ENCODE measurements at places on chromosomes 16 and 17.

GRCh38 chr17:12341328-12341727 is 320.7 kb downstream of the MAP2K4 start:
- no peak for DNase-seq

DNA sequence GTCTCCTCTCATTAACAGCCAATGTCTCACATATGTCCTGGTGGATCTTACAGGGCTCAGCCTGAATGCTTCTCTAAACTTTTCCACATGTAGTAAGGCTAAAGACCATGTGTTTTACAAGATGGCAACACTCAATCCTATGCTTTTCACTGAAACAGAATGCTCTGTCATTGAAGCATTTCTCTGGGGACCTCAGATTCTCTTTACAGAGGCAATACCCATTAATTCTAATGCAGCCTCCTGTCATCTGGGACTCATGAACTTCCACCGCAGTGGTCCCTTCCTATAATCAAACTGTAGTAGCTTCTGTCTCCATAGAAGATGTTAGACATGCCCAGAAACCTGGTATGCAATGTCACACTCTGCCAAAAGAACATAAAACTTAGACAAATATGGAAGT is 926.6 kb upstream of the RBFOX1 start:
- DNase-seq = no peak

- no peak for DNase-seq
Observed at GRCh38 chr17:51050291-51051033, 70.2 kb downstream of the SPAG9 start.

- no peak for DNase-seq
Observed at GRCh38 chr17:28509789-28510188, 3.6 kb downstream of the FOXN1 start.

DNA sequence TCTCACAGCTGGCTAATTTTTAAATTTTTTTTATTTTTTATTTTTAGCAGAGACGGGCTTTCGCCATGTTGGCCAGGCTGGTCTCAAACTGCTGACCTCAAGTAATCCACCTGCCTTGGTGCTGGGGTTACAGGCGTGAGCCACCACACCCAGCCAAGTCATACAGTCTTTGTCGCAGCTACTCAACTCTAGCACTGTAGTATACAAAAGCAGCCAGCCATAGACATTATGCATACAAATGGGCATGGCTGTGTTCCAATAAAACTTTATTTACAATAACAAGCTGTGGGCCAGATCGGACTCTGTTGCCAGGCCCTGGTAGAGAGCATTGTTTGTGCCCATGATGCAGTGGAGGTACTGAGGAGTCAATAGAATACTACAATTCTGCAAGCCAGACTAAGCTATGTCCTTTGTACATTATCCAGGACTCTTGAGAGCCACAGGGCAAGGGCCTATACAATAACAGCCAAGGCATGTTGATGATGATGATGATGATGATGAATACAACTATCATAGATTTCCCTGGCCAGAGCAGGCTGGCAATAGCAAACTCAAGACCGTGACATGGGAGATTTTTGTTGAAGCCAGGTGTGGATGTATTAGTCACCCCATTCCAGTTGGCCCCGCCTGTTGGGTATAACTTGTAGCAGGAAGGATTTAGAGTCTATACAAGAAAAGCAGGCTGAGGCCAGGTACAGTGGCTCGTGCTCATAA is 101.8 kb downstream of the MYH11 start:
- no peak for DNase-seq

DNA sequence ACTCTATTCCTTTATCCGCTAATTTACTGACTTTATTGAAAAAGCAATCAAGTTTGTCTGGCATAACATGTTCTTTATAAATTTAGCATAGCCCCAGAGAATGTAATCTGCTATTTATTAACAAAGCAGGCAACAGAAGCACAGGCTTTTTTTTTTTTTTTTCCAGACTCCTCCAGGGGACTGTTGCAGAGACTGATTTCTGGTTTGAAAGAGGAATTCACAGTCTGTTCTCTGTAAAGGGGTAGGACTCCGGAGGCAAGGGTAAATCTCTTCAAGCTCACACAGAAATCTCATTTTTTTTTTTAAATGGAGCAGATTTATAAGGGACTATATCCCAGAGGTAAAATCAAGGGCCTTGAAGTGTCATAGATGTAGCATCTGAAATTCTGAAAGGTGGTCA is 1386.5 kb upstream of the CDH8 start:
- no peak for DNase-seq

- no peak for DNase-seq
Observed at GRCh38 chr17:63316100-63316499, 130.0 kb downstream of the CYB561 start.

GRCh38 chr16:26824469-26824868 is 242.3 kb upstream of the C16orf82 start:
- no peak for DNase-seq

GRCh38 chr16:52383640-52384292 is 163.2 kb downstream of the TOX3 start:
- no peak for DNase-seq

GRCh38 chr17:58402679-58403078 is 14.7 kb downstream of the RNF43 start:
- no peak for DNase-seq

GRCh38 chr17:48290378-48290777 is 139.6 kb downstream of the SKAP1 start:
- DNase-seq = no peak

- no peak for DNase-seq
Observed at GRCh38 chr16:22757202-22757601, 56.8 kb upstream of the HS3ST2 start.

DNA sequence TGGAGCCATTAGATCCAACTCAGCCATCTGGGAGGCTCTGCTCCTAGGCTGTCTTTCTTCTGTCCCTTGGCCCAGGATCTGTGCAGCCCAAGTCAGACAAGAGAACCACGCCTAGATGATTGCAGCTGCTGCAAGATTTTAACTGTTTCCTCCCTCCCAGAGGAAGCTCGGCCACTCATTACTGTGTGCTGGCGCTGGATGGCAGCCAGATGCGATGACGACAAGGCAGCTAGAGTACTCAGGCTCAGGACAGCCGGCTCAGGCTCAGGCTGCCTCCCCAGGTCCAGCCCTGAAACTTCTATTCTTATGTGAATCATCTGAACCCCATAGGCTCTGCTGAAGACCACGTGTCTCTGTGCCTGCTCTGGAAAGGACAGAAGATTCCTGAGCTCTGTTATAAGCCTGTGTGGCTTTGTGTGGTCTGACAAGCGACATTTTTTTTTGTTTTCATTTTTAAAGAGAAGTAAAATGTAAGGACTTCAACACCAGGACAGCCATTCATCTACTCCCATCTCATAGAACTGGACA is 32.1 kb upstream of the FBXW10B start:
- DNase-seq = no peak

DNA sequence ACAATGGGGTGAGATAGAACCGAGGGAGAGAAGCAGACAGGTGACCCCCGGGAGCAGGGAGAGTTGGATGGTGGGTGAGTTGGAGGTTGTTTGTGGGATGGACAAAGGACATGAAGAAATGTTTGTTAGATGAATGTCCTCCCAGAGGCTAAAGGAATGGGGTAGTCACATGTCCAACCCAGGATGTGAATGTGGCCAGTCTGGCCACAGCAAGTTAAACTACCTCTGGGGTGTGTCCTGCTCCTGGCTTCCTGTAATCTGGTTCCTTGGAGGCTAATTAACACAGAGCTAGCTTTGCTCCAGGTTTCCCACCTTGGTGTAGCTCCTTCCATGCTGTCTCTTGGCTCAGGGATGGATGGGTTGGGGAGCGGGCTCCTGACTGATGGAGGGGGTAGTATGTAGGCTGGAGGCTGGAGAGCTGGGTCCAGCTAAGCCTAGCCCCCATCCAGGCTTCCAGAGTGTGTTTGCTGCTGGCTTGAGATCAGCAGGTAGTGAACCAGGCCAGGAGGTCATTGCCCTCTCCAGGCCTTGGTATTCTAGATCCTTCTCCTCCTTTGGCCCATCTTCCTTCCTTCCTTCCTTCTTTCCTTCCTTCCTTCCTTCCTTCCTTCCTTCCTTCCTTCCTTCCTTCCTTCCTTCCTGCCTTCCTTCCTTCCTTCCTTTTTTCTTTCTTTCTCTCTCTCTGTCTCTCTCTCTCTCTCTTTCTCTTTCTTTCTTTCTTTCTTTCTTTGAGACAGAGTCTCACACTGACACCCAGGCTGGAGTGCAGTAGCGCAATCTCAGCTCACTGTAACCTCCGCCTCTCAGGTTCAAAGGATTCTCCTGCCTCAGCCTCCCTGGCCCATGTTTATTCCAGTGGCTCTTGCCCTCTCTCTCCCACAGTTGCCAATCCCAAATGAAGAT is 28.0 kb upstream of the UBE2G1 start:
- DNase-seq = no peak

DNA sequence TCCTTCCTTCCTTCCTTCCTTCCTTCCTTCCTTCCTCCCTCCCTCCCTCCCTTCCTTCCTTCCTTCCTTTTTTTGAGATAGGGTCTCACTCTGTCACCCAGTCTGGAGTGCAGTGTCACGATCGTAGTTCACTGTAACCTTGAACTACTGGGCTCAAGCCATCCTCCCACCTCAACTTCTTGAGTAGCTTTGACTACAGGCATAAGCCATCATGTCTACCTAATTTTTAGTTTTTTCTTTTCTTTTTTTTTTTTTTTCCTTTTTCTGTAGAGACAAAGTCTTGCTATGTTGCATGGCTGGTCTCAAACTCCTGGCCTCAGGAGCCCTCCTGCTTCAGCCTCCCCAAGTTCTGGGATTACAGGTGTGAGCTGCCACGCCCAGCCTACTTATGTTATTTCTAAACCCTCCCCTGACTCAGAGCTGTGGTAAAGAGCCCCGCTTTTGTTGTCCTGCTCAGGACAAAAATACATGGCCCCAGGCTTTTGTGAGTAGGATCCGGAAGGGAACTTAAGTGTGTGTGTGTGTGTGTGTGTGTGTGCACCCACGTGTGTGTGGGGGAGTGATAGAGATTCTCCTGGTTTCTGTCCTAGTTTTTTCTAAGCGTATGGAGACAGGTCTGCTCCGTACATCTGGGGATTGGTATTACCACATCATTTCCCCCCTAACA is 67.1 kb downstream of the PRKCB start:
- DNase-seq = no peak

DNA sequence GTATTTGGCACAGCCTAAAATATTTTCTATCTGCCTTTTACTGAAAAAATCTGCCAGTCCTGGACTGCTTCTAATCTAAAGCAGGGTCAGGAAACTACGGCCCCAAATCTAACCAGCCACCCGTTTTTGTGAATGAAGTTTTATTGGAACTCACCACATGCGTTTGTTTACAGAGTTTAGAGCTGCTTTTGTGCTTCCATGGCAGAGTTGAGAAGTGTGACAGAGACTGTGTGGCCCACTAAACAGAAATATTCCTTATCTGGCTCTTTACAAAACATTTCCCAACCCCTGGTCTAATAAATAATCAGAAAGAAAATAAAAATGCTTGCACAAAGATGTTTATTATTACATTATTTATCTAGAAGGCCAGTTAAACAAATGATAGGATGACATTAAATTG is 110.2 kb downstream of the COPRS start:
- no peak for DNase-seq

GRCh38 chr16:5615868-5616642 is 518.5 kb upstream of the EEF2KMT start:
- no peak for DNase-seq

All from stimulated activated CD4-positive, alpha-beta T cell treated with anti-CD3 and anti-CD28 coated beads, Interleukin-12 subunit alpha, Interleukin-12 subunit beta, amount 100 ng/mL, for 48 hours (primary cell).